ENCODE measurements at places on chromosomes 7 and 10. TPM values are rescaled to one million over a fixed set of nuclear protein-coding genes. Genes with fewer than 3 reads are reported as not detected.

Gene AKR1C4
- not detected for total RNA-seq

Gene ADRB1
- total RNA-seq: 0.09 TPM

Gene ARMC10
- total RNA-seq: 18.1 TPM

Gene NAT16
- not detected for total RNA-seq

Gene FXYD4
- 0.44 TPM for total RNA-seq

Gene DLG5
- 12.9 TPM for total RNA-seq

Gene PNLIP
- 0.18 TPM for total RNA-seq

Gene CCDC172
- total RNA-seq: not detected

Gene LRRC18
- total RNA-seq: 0.18 TPM

Gene GSTO2
- 0.89 TPM for total RNA-seq

Gene LRRC4
- 2.0 TPM for total RNA-seq
